Midbrain (tissue), 1 donor: ENCODE measurements at places on chromosomes 1 and 21.

GRCh38 chr1:50949286-50949982 is 10.6 kb downstream of the FAF1 start:
- no peak for DNase-seq

- DNase-seq = no peak
Measured at GRCh38 chr1:14350197-14350596, 248.3 kb upstream of the KAZN start.

GRCh38 chr1:159756397-159756796 is 24.4 kb upstream of the DUSP23 start:
- no peak for DNase-seq

DNA sequence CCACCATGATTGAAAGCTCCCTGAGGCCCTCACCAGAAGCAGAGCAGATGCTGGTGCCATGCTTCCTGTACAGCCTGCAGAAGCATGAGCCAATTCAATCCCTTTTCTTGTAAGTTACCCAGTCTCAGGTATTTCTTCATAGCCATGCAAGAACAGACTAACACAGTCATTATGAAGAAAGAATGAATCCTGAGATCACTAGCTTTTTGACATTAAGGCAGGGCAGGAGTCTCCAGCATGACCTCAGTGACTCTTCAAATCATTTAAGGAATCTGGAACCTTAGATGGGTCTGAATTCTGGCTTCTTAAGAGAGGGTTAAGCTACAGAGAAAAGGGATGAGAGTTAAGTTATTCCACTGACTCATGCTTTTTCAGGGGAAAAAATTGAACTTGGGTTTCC is 79.0 kb downstream of the PTPN14 start:
- no peak for DNase-seq

DNA sequence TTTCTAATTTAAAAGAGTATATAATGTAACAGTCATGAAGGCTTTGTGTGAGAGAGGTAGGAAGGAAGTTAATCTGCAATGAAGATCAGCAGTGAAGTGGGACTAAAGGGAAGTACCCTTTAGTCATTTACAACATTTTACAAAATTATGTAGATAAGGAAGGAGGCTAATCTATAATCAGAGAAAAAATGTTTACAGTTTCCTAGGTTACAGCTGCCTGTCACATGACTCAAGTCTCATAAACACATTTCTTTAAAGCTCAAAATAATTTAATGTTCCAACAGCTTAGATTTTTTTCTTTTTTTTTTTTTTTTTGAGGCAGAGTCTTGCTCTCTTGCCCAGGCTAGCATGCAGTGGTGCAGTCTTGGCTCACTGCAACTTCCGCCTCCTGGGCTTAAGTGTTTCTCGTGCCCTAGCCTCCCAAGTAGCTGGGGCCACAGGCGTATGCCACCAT is 26.2 kb upstream of the CAP1 start:
- no peak for DNase-seq

- peak; percentile 47 for DNase-seq
Measured at GRCh38 chr1:156804572-156805243, 11.9 kb downstream of the SH2D2A start.

GRCh38 chr1:234114648-234115307 is 210.3 kb downstream of the SLC35F3 start:
- peak; percentile 49 for DNase-seq

DNA sequence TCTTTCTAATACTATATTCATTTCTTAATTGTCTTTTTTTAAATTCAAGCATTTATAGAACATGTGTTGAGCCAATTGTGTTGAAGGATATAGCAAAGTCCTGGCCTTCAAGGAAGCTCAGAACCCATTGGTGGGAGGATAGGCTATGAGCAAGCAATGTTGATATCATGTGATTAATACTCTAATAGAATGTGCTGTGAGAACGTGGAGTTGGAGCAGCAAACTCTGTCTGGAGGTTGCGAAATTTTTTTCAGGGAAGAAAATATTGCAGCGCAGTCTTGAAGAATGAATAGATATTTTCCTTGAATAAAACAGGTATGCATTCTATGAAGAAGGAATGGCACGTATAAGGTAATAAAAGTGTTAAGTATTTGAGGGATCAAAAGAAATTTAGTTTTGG is 229.2 kb upstream of the KCNK2 start:
- no peak for DNase-seq
